Stimulated activated CD8-positive, alpha-beta memory T cell treated with anti-CD3 and anti-CD28 coated beads, Interleukin-7, amount 100 ng/mL, for 1 hour (primary cell): ENCODE measurements at places on chromosomes 2 and 18.

DNA sequence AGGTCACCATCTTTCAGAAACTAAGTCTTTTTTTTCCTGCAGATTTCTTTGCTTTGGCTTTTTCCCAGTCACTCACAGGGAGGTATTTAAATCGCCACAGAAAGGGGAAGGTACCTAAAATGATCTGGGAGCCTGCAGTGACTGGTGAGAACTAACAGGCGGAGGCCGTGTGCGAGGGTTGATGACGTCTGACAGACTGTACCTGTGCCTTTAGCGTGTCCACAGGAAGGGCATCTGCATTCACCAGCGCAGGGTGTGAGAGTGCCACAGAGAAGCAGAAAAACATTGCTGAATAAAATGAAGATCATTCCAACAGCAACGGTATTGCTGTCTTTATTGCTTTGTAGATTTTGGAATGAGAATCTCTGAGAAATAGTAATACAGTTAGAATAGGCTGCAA lies 5.7 kb downstream of the CTDP1 start:
- no peak for DNase-seq

GRCh38 chr2:118148133-118148532 lies 59.9 kb downstream of the INSIG2 start:
- no peak for DNase-seq

DNA sequence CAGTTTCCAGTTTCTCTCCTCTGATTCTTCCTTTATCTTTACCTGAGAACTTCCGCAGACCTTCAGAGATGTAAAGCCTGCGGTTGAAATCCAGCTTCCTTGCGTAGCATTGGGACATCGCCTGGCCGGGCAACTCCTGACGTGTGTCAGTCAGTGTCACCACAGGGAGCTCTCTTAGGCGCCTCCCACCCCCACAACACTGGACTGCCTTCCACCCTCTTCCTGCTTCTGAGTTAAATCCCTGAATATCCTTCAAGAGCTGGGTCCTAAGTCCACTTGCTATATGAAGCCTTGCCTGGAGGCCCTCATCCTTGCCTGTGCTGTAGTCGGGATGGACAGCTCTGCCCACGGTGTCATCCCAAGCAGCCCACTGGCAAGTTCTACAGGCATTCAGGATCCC lies 179.4 kb downstream of the SEPTIN10 start:
- no peak for DNase-seq

GRCh38 chr2:225462417-225462816 lies 62.9 kb downstream of the NYAP2 start:
- no peak for DNase-seq

GRCh38 chr18:7333025-7333562 lies 102.2 kb downstream of the LRRC30 start:
- DNase-seq: no peak

GRCh38 chr2:1047485-1047884 lies 96.8 kb downstream of the SNTG2 start:
- no peak for DNase-seq

GRCh38 chr2:71082402-71083252 lies 14.2 kb downstream of the NAGK start:
- DNase-seq: no peak

DNA sequence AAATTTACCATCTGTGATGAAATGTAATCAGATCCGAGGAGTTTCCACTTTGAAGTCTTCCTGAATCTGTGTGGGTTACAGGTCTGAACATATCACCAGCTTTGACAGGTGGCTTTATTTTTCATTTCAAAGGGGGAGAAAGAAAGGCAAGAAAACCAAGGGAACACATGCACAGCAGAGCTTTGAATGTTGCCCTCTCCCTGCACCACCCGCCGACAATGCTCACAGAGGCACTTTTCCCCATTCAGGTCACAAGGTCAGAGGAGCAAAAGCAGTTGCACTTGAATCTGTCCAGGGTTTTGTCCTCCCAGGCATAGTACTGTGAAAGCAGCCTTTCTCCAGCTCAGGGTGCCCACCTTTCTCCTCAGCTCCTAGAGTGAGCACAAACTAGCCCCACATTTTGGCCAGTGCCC lies 130.2 kb downstream of the OSR1 start:
- DNase-seq: no peak

DNA sequence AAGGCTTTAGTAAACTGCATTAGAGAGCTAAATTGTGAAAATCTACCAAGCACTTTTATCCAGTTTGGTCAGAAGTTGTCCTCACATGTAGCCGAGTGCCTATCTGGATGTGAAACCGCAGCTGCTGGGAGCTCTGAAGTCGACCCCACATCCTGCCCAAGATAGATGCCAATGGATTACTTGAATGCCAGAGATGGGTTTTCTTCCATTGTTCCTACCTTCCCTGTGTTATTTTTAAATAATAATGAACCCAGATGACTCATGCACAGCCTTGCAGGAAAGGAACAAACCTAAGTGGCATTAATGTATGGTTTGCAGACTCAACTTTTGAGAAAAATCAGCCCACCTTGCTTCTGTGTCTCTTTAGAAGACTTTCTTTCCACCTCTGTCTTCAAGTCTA lies 408.5 kb downstream of the FBXO15 start:
- no peak for DNase-seq

DNA sequence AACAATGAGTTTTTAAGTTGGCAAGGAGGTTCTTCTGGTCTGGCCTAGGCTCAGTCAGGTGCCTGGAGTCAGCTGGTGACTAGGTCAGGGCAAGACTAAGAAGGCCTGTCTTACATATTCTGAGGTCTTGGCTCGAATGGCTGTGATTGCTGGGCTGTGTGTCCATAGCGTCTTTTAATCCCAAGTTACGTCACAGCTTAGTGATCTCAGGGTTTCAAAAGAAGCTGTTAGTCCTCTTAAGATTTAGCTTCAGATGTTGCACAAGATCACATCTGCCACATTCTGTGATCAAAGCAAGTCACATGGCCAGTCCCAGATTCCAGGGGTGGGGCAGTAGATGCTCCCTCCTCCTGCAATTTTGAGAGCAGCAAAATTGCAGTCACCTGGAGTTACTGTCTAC lies 61.3 kb downstream of the PKP4 start:
- no peak for DNase-seq

DNA sequence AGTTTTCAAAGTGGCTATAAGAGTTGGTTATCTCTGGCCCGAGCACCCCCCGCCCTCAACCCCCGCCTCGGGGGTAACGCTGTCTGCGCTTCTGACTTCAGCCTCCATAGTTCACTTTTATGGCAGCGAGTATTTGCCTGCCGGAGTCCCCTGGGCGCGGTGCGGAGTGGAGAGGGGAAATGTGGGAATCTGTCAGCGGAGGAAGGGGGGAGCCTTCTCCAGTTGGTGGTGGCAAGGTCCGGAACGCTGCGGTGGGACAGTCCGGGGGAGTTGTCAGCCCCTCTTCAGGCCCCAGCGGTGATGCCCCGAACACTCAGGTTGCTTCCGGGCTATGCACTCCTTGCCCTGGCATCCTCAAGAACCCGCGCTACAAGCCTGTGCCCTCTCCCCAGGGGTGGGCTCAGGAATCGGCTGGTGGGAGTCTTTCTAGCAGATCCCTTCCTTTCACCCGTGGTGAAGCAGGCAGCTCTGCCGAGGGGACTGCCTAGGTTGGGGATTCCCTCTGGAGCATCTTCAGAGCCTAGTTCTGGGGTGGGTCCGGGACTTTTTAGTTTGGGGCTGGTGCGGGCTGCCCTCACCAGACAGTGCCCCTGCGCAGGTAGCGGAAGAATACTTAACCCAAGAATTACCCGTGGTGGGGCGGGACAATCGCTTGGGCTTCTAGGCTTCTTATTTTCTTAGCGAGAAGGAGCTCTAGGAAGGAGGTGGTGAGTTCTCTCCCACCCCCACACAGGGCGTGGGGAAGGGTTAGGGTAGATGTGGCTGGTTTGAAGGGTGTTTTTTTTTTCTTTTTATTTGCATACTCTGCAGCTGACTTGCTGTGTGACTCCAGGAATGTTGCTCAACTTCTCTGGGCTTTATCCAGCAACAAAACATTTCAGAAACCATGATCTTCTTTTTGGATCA lies 1.6 kb downstream of the ATOH8 start:
- DNase-seq: no peak

GRCh38 chr2:240467659-240468302 lies 32.3 kb downstream of the GPC1 start:
- DNase-seq: no peak

DNA sequence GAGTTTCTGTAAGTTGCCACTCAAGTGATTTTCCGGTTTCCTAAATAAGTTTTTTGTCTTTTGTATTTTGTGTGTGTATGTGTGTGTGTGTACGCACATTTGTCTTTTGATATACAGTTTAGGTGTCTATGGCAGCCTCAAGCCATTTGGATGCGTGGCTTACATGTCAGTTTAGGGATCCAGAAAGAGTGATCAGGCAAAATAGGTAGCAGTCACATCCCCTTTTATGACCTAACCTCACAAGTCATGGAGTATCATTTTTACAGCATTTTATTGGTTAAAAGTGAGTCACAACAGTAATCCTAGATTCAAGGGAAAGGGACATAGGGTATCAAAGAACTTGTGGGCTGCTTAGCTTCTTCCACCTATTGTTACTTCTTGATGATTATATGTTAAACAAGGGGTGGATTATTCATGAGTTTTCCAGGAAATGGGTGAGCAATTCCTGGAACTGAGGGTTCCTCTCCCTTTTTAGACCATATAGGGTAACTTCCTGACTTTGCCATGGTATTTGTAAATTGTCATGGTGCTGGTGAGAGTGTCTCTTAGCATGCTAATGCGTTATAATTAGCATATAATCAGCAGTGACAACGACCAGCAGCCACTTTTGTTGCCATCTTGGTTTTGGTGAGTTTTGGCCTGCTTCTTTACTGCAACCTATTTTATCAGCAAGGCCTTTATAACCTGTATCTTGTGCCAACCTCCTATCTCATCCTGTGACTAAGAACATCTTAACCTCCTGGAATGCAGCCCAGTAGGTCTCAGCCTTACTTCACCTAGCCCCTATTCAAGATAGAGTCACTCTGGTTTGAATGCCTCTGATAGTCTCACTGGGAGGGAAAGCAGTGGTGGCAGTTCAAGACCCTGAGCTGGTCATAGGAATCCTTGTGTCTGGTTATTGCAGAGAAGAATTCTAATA lies 8.6 kb upstream of the SOCS6 start:
- DNase-seq: no peak

- no peak for DNase-seq
Observed at GRCh38 chr2:10157293-10157692, 34.8 kb downstream of the RRM2 start.

DNA sequence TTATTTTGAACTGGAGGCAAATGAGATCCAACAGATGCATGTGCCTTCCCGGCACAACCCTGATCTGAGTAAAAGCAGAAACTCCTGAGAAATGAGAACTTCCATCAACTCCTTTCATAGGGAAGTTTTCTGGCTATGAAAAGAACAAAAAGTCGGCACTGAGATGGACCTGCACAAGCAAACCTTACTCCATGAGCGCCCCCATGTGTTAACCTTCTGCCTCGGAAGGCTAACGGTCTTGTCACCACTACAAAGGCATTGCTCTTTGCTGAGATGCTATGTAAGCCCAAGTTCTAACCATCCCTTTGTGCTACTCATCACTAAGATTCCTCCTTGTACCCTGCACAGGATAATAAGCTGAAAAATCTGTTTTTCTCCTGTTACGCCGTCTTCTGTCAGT lies 57.3 kb upstream of the SULT1C3 start:
- no peak for DNase-seq

DNA sequence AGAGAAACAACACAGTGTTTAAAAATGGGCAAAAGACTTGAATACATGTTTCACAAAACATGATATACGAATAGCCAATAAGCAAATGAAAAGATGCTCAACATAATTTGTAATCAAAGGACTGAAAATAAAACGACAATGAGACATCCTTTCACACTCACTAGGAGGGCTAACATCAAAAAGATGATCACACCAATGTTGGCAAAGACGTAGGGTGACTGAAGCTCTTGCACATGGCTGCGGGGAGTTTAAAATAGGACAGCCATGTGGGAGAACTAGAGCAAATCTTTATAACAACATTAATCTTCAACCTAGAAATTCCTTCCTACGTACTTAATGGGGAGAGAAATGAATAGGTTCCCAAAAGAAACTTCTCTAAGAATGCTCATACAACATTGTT lies 19.2 kb upstream of the SEH1L start:
- DNase-seq: no peak

- DNase-seq: no peak
Observed at GRCh38 chr2:239255628-239256349, 145.0 kb downstream of the HDAC4 start.

DNA sequence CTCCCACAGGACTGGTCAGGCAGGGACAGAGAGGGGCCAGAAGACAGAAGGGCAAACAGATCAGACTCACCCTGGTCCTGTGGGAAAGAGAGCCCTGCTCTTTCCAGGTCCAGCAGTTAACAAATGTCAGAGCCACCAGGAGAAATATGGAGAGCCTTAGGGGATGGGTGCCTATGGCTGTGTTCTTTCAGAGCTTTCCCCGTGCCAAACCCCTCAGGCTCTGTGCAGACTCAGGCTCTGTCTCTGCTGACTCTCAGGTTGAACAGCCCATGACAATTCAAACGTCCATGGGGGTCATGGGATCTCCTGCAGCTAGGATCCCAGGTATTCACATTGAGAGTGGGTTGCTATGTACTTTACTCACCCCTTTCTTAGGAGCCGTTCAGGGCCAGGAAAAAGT lies 120.8 kb upstream of the ERBB4 start:
- no peak for DNase-seq

- no peak for DNase-seq
Observed at GRCh38 chr18:58394602-58395425, 234.1 kb downstream of the ALPK2 start.

- DNase-seq: no peak
Observed at GRCh38 chr2:109326306-109326705, 197.3 kb downstream of the SH3RF3 start.

DNA sequence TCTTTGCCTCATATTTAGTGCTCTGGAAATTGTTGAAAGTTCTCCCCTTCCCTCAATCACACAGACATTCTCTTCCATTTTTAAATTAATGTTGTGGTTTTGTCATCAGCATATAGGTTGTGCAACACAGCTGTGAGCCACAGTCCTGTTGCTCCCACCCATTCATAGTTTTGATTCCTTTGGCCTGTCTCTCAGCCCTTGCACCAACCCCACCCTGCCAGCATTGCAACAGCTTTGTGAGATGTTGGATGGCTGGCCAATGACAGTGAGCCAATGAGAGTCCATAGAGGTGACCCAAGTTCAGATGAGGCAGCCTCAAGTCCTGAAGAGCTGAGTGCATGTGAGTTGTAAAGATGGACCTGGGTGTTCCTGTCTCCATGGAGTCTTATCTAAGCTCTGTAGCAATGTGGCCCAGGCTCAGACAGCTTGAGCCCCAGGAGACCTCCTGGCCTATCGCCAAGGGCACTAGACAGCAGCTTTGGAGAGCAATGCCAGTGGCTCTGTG lies 775.5 kb downstream of the RNF144A start:
- no peak for DNase-seq

DNA sequence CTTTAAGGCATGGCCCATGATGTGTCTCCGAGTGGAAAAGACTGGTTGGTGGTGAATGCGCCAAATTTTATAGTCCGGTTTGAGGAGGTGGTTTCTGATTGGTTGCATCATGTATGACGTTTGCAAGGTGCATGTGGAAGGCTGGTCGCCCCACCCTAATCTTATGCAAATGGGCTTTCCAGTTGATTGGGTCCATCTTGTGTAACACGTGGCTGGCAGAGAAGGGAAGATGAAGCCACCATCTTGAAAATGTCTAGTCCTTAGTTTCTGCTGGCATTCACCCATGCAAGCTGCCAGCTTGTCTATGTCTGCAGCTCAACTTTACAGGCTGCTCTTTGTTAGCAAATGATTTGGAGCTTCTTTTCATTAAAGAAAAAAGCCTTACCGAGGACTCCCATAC lies 132.2 kb downstream of the PIK3C3 start:
- no peak for DNase-seq
